ENCODE measurements at places on chromosomes 2 and 18.

DNA sequence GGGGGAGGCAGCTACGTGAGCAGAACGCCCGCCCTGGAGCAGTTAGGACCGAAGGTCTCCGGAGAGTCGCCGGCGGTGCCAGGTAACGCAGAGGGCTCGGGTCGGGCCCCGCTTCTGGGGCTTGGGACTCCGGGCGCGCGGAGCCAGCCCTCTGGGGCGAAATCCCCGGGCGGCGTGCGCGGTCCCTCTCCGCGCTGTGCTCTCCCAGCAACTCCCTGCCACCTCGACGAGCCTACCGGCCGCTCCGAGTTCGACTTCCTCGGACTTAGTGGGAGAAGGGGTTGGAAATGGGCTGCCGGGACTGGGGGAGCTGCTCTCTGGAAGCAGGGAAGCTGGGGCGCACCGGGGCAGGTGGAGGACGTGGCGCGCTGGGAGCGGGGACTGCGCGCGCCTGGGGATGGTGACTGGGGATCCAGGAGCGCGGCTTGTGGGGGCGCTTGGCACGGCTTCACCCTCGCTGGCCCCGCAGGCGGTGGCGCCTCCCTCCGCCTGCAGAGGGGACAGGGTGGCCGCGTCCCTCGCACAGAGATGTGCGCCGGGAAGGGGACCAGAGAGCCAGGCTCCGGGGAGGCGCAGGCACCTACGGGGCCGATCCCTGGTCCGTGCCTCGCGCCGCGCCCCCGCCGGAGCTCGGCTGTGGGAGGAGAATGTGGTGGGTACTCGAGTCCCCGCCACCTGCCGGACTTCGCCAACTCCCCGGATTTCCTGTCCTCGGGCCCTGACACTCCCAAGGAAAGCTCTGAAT, 688 bp downstream of the CDH20 start:
- DNase-seq: no peak

- no peak for DNase-seq
Measured at GRCh38 chr2:172431463-172431862, 4.1 kb downstream of the ITGA6 start.

GRCh38 chr2:144455987-144456386, 63.9 kb downstream of the ZEB2 start:
- no peak for DNase-seq

GRCh38 chr2:72920318-72921087, 3.2 kb downstream of the EMX1 start:
- no peak for DNase-seq

DNA sequence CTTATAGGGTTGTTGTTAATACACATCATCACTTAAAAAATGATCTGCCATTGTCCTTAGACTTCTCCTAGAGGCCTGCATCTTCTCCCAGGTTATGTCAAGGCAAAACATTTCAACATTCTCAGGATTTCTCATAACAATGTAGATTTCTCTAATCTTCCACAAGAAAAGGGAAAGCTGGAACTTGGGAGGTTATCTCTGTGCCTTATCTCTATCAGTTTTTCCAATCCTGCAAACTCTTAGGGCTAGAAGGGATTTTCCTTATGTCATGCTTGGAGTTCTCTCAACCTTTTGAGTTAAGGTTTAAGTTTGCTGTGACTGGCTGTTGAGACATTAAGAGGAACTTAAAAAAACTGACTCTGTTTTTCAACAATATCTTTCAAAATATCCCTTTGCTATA, 300.6 kb upstream of the TFPI start:
- DNase-seq: no peak

- DNase-seq: no peak
Measured at GRCh38 chr2:230230087-230230486, 4.6 kb downstream of the SP140 start.

GRCh38 chr2:65834062-65834461, 401.7 kb upstream of the SPRED2 start:
- DNase-seq: no peak

DNA sequence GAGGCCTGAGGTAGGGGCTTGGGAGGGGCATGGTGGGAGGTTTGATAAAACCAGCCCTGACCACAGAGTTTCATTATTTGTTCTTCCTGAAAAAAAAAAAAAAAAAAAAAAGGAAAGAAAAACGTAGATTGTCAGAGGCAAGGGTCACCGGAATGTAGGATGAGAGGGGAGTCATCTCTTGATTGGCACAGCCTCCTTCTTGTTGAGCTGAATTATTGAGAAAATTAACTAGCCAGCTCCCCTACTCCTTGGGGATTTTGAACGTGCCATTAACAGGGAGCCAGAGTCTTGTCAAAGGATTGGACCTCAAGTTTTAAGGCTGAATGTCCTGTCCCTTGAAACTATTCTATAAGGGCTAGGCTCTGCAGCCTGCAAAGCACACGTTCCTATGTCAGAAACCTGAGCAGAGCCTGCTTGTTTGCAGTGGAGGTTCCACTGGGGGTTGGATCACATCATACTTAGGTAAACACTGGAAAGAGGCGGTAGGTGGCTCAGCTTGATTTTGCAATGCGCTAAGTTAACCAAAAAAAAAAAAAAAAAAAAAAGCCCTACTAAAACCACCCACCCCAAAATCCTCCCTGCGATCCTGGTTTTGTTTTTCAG, 2.3 kb downstream of the INHBB start:
- DNase-seq: no peak

- peak; percentile 30 for DNase-seq
Measured at GRCh38 chr2:2243666-2244065, 87.4 kb downstream of the MYT1L start.

DNA sequence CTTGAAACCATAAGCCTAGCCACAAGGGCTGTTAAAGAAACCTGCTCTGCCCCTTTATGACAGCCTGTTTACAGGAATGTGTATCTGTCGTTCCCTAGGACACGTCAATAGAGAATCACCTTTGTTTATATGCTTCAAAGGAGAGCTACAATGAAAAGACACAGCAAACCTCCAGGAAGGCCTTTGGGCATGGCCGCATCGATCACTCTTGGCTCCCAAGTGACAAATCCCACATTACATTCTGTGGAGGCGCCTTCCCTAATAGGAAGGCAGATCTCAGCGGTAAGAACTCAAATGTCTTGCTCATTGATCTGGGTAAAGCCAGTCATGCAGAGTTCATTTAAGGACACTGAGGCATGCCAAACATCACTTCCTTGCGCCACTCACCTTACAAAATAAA, 26.5 kb downstream of the KIAA2012 start:
- no peak for DNase-seq

DNA sequence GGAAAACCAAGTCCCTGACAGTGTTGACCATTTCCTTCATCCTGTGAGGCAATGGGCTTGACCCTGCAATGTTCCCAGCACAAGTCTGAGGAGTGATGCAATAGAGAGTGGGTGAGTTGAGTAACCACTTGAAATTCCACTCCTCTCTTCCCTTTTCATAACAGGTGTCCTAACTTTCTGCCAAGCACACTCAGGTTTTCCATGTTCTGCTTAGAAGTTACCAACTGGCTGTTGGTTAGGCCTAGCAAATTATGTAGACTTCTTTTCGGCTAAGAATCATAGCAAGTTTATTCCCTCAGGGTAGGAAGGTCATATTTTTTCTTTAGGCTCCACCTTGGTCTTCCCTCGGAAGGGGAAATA, 11.5 kb downstream of the GNLY start:
- peak; percentile 79 for DNase-seq

DNA sequence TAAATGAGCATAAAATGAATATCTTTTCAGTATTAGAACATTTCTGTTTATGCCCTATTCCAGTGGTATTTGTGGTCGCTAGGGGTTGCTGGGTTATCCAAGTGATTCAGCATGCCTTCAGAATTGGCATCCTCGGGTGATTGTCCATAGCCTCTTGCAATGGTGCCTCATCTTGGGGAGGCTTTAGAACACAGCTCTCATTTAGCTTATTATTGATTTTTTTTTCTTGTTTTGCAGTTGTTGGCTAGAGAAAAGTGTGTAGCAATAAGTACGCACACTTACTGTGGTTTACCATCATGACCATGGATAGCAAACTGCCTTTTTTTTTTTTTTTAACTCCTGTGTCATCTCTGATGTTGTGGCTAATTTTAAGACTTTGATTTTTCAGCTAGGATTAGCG, 33.6 kb downstream of the PLEKHA3 start:
- DNase-seq: no peak

DNA sequence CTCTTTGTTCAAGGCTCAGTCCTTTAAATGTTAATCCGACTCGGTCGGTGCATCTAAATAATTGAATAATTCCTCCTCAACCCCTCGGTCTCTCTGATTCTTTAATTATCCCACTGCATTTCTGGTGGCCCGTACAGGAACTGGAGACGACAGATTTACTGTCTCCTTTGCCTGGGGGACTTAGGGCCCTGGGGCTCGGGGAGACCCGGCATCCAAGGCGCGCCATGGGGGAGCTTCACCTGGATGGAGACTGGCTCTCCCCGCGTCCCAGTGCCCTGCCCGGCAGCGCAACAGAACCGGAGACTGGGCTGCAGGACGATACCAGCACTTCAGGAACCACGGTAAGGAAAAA, 47.7 kb upstream of the SELENOI start:
- no peak for DNase-seq

Data from GM04504 (cell line).